Activated B cell treated with CpG ODN at 0.5 μM for 24 hours (primary cell): ENCODE measurements at places on chromosomes 3 and 15. TPM values are rescaled to one million over a fixed set of nuclear protein-coding genes. Genes with fewer than 3 reads are reported as not detected.

DNA sequence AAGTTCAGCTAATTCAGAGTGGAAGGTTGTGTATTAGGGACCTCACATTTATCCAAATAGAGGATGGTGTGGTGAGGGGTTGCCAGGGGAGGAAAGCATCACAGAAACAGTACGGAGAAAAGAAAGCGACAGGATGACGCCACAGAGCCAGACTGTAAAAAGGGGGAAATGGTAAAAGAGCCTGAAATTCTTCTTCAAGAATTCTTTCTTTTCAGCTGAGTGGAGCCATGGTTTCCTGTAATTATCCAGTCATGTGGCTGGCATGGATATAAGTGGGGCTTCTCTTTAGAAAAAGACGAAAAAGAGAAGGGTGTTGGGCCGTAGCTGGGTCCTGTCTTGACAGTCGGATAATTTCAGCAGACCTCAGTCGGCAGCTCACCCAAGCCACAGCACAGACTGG, 24.5 kb upstream of the PSMD6 start:
- no peak overlapping the region for H3K4me3 ChIP-seq
- H3K27ac ChIP-seq: no peak overlapping the region
- no peaks in the 10 kb centered on the region for H3K36me3 ChIP-seq
- peaks cover 11% of the 10 kb centered on the region for H3K27me3 ChIP-seq
- peaks cover 4% of the 10 kb centered on the region for H3K4me1 ChIP-seq

GRCh38 chr15:31852933-31853799, 177.1 kb upstream of the CHRNA7 start:
- no peak overlapping the region for H3K4me3 ChIP-seq
- no peaks in the 10 kb centered on the region for H3K4me1 ChIP-seq
- no peaks in the 10 kb centered on the region for H3K36me3 ChIP-seq
- no peak overlapping the region for H3K27ac ChIP-seq
- DNase-seq: no peak

- peak; percentile 40 for DNase-seq
- no peaks in the 10 kb centered on the region for H3K27me3 ChIP-seq
- H3K4me3 ChIP-seq: no peak overlapping the region
- peaks cover 4% of the 10 kb centered on the region for H3K4me1 ChIP-seq
- no peak overlapping the region for H3K27ac ChIP-seq
Measured at GRCh38 chr3:32296251-32297204, 58.0 kb downstream of the CMTM8 start.

DNA sequence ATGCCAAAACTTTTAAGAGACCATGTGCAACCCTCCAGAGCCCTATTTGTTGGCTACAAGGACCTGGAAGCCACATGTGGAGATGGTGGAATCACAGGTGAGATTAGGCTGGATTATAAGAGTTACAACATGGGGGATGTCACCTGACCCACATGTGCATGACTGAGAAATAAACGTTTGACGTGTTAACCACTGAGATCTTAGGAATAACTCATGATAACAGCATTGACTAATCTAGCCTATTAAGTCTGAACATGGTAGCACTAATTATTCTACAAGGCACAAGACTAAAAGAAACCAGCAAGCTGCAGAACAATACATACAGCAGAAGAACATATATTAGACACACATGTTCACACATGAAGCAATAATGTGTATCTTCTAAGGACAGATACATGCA, 38.4 kb downstream of the SUCLG2 start:
- H3K36me3 ChIP-seq: peaks cover 60% of the 10 kb centered on the region
- no peak overlapping the region for H3K27ac ChIP-seq
- H3K27me3 ChIP-seq: no peaks in the 10 kb centered on the region
- DNase-seq: no peak

Gene GOLGA8G
- not detected in 2 replicates for total RNA-seq

Gene NPAP1
- not detected in 2 replicates for total RNA-seq

DNA sequence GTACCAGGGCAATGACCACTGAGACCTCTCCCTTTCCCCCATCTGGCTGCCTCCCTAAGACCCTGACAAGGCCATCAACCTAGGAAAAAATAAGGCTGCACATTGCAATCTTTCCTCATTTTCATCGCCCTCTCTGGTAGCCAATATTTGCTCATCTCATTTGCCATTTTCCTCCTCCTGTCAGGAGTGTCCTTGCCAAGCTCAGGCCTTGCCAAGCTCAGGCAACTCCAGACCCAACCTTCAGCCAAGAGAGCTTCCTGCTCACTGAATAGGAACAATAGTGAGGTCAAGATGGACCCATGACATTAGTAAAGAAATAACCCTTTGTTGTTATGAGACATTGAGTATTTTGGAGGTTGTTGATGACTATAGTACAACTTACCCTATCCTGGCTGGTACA, 380.3 kb downstream of the RSL24D1 start:
- no peaks in the 10 kb centered on the region for H3K36me3 ChIP-seq
- DNase-seq: no peak
- no peak overlapping the region for H3K27ac ChIP-seq
- H3K4me1 ChIP-seq: no peaks in the 10 kb centered on the region
- H3K27me3 ChIP-seq: no peaks in the 10 kb centered on the region
- H3K4me3 ChIP-seq: no peak overlapping the region

Gene NAALADL2
- total RNA-seq: 0.56 TPM in 1 of 2 replicates, not detected in the other

DNA sequence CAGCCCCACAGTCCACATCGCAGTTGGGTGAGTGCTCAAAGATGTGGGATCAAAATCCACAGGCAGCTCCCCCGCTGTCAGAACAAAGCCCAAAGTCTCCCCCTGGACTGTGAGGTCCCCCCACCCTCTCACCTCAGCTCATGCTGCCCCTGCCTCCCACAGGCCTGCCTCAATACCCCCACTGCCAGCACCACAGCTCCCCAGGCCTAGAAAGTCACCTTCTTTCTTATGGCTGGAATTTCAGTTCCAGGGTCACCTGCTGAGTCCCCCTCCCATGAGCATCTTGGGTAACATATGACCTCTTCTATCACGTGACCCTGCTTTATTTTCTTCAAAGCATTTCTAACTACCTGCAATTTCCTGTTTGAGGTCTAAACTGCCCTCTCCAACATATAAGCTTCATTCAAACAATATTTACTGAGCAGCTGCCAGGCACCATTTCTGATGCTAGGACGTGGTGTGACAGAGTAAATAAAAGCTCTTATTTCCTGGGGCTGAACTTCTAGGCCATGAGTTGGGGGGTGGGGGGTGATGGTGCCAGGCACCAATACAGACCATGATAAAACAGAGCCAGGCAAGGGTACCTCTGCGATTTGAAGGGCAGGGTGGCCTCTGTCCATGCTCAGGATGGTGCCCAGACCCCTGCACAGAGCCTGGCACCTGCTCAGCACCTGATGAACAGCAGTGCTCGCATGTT, 2.4 kb upstream of the TMEM89 start:
- no peaks in the 10 kb centered on the region for H3K27me3 ChIP-seq
- no peak for DNase-seq
- H3K36me3 ChIP-seq: peaks cover 9% of the 10 kb centered on the region
- H3K4me3 ChIP-seq: no peak overlapping the region

Gene PLCB2
- 109 and 126 TPM in 2 replicates for total RNA-seq

GRCh38 chr15:98308117-98308516, 340.2 kb upstream of the IGF1R start:
- no peaks in the 10 kb centered on the region for H3K36me3 ChIP-seq
- no peaks in the 10 kb centered on the region for H3K27me3 ChIP-seq
- no peak overlapping the region for H3K27ac ChIP-seq
- H3K4me3 ChIP-seq: no peak overlapping the region
- DNase-seq: no peak

GRCh38 chr3:34832865-34833508, 806.3 kb upstream of the ARPP21 start:
- H3K27ac ChIP-seq: no peak overlapping the region
- DNase-seq: no peak
- H3K27me3 ChIP-seq: no peaks in the 10 kb centered on the region
- H3K4me1 ChIP-seq: no peaks in the 10 kb centered on the region

GRCh38 chr3:37887062-37887461, 25.4 kb downstream of the CTDSPL start:
- no peak overlapping the region for H3K4me3 ChIP-seq
- H3K4me1 ChIP-seq: no peaks in the 10 kb centered on the region
- no peaks in the 10 kb centered on the region for H3K36me3 ChIP-seq
- H3K27me3 ChIP-seq: peaks cover 15% of the 10 kb centered on the region
- no peak for DNase-seq

GRCh38 chr15:67276666-67277065, 22.1 kb downstream of the IQCH start:
- H3K27ac ChIP-seq: no peak overlapping the region
- peaks cover 6% of the 10 kb centered on the region for H3K27me3 ChIP-seq
- no peaks in the 10 kb centered on the region for H3K4me1 ChIP-seq
- DNase-seq: no peak

Gene ADAMTSL3
- not detected in 2 replicates for total RNA-seq

DNA sequence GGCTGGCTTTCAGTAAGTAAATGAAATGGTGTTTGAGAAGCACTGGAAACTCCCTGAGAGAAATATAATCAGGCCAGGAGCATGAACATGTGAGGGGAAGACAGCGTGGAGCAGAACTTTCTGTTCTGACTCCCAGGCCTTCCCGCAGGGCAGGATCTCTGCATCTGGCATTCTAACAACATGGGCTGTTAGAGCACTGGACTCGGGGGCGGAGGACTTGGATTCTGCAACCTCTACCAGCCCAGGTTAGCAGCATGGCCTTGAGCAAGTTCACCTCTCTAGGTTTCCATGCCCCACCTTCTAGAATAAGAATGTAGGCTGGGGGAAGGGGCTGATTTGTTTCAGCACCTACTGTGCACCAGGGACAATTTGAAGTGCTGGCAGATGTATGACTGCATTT, 12.5 kb upstream of the BFSP2 start:
- no peak for DNase-seq
- H3K36me3 ChIP-seq: no peaks in the 10 kb centered on the region
- peaks cover 6% of the 10 kb centered on the region for H3K27me3 ChIP-seq
- H3K4me1 ChIP-seq: no peaks in the 10 kb centered on the region

DNA sequence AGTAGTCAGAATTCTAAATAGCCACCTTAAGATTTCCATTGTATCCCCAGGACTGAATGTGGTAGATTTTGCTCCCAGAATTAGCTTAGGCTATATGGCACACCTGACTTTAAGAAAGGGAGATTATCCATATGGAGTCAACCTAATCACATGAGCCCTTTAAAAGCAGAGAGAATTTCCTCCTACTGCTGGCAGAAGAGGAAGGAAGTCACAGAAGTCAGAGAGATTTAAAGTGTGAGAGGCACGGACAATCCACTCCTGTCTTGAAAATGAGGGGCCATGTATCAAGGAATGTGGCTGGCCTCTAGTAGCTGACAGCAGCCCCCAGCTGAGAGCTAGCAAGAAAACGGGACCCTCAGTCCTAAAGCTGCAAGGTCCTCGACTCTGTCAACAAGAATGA, 26.8 kb downstream of the LRRC31 start:
- no peaks in the 10 kb centered on the region for H3K36me3 ChIP-seq
- no peak for DNase-seq
- peak overlapping the region; percentile 65 for H3K27ac ChIP-seq
- H3K4me3 ChIP-seq: no peak overlapping the region
- H3K4me1 ChIP-seq: peaks cover 57% of the 10 kb centered on the region

GRCh38 chr3:145649368-145649887, 511.6 kb downstream of the PLOD2 start:
- H3K4me1 ChIP-seq: no peaks in the 10 kb centered on the region
- H3K36me3 ChIP-seq: no peaks in the 10 kb centered on the region
- no peak for DNase-seq

- H3K4me1 ChIP-seq: peaks cover 10% of the 10 kb centered on the region
- no peaks in the 10 kb centered on the region for H3K36me3 ChIP-seq
- no peak for DNase-seq
- no peaks in the 10 kb centered on the region for H3K27me3 ChIP-seq
Measured at GRCh38 chr15:51758645-51759044, 7.2 kb downstream of the TMOD2 start.

Gene ST3GAL6
- total RNA-seq: not detected in 2 replicates

Gene MCF2L2
- 1.8 and 2.4 TPM in 2 replicates for total RNA-seq

DNA sequence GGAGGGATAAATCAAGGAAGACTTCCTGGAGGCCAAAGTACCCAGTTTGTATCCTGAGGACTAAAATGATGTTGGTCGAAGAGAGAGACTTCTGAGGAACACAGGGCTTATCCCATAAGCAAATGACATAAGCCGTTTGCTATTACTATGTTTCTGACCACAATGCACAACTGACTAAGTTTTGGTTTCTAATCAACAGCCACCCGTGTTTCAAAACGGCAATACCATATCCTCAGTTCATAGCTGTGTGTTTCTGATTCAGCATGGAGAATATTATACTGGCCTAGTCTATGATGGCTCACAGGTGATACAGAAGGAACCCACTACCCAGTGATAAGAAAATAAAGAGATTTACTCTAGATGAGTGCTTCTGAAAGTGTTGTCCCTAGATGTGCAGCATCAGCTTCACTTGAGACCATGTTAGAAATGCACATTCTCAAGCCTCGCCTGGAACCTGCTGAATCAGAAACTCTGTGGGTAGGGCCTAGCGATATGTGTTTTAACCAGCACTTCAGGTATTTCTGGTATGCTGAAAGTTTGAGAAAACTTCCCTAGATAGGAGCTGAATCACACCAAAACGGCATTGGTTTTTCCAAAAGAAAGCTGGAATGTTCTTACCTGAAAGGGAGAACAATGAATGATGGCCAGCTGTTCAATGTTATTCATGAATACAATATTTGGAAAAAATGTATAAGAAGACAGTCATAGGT, 639.7 kb upstream of the NR2F2 start:
- H3K27ac ChIP-seq: no peak overlapping the region
- no peaks in the 10 kb centered on the region for H3K27me3 ChIP-seq
- no peak for DNase-seq

DNA sequence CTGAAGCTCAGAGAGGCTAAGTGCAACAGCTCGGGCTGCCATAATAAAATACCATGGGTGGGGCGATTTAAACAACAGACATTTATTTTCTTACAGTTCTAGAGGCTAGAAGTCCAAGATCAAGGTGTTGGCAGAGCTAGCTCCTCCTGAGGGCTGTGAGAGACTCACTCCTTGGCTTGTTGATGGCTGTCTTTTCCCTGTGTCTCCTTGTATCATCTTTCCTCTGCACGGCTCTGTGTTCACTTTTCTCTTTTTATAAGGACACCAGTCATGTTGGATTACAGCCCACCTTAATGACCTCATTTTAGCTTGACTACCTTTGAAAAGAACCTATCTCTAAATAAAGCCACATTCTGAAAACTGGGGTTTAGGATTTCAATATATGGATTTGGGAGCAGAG, 129.7 kb downstream of the RPL22L1 start:
- H3K27ac ChIP-seq: no peak overlapping the region
- no peak for DNase-seq
- H3K36me3 ChIP-seq: no peaks in the 10 kb centered on the region
- peaks cover 2% of the 10 kb centered on the region for H3K27me3 ChIP-seq

DNA sequence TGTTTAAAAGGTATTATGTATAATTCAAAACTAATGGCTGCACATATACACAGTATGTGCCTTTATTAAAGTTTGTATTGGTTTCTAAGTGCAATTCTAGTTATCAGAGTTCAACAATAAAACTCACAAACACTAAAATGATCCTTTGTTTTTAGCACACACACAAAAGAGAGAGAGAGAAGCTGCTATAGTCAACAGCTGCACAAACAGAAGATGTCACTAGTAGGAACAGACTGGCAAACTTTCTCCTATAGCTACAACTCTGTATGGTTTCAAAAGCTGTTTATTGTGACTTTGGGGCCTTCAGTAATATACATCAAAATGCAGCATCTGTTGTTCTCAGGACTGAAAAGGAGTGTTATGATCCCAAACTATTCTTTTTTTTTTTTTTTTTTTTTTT, 6.1 kb downstream of the SECISBP2L start:
- H3K4me1 ChIP-seq: peaks cover 48% of the 10 kb centered on the region
- no peak overlapping the region for H3K4me3 ChIP-seq
- peaks cover 33% of the 10 kb centered on the region for H3K36me3 ChIP-seq
- H3K27me3 ChIP-seq: no peaks in the 10 kb centered on the region

- peaks cover 6% of the 10 kb centered on the region for H3K4me1 ChIP-seq
- H3K4me3 ChIP-seq: no peak overlapping the region
- H3K36me3 ChIP-seq: no peaks in the 10 kb centered on the region
- DNase-seq: no peak
Measured at GRCh38 chr15:42010434-42010833, 10.4 kb downstream of the PLA2G4E start.

Gene TTLL13
- 0.49 and 2.2 TPM in 2 replicates for total RNA-seq

Gene SNTN
- not detected in 2 replicates for total RNA-seq

Gene CPEB1
- total RNA-seq: not detected in 2 replicates

Gene WWTR1
- 0.66 and 0.73 TPM in 2 replicates for total RNA-seq
